ENCODE measurements at places on chromosomes 3 and 15. TPM values are rescaled to one million over a fixed set of nuclear protein-coding genes. Genes with fewer than 3 reads are reported as not detected.

The GP9 gene
- total RNA-seq: not detected

The SKOR1 gene
- 1.2 TPM for total RNA-seq

The CCR2 gene
- total RNA-seq: 4.1 TPM

The PATL2 gene
- 11.0 TPM for total RNA-seq

The SSR3 gene
- 53.4 TPM for total RNA-seq

The NRROS gene
- 3.5 TPM for total RNA-seq

The DZIP1L gene
- 5.5 TPM for total RNA-seq

The HIGD2B gene
- not detected for total RNA-seq

The TMEM202 gene
- total RNA-seq: not detected

The ACTR8 gene
- 24.0 TPM for total RNA-seq

The CALML4 gene
- 138 TPM for total RNA-seq

The KBTBD12 gene
- 3.5 TPM for total RNA-seq

The PAQR5 gene
- 26.8 TPM for total RNA-seq

The FOXB1 gene
- total RNA-seq: not detected

The CELSR3 gene
- 5.0 TPM for total RNA-seq

The GP5 gene
- total RNA-seq: not detected

The FYCO1 gene
- total RNA-seq: 35.8 TPM

The PRR23A gene
- not detected for total RNA-seq

The TGM5 gene
- not detected for total RNA-seq

The TGM4 gene
- total RNA-seq: not detected

The PRICKLE2 gene
- 22.3 TPM for total RNA-seq

The CHST13 gene
- total RNA-seq: 2.8 TPM

The MKRN3 gene
- total RNA-seq: not detected

The CLDN1 gene
- 1.1 TPM for total RNA-seq

The VWA5B2 gene
- 9.1 TPM for total RNA-seq

The TEX9 gene
- 18.3 TPM for total RNA-seq

The EPHA3 gene
- total RNA-seq: 0.53 TPM

The BNC1 gene
- total RNA-seq: not detected

The CYP8B1 gene
- not detected for total RNA-seq

The LCMT2 gene
- 3.1 TPM for total RNA-seq

The FAM227B gene
- total RNA-seq: 1.1 TPM

All from Peyer's patch (tissue), 4 donors.